ENCODE measurements at places on chromosomes 16 and 17.
A peak's percentile ranks its signal among the peaks of the same experiment; 100 is the strongest.

- no peak for DNase-seq
Measured at GRCh38 chr17:40091691-40092397, 8.5 kb downstream of the NR1D1 start.

DNA sequence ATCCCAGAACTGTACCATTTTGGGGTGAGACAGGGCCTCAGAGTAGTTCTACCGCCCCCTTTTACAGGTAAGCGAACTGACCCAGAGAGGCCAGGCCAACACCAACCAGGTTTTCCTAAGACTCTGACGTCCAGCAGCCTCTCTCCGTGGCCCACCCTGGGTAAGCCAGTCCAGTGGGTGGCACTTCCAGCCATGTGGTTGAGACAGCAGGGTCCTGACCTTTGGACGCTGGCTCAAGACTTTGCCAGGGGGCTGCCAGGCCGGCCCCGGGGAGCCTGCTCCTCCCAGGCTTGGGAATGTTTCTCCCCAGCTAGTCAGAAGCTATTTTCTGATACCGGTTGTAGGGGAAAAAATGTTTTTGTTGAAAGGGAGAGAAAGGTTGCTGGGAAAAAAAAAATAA, 16.9 kb downstream of the GPRC5C start:
- DNase-seq: no peak

- DNase-seq: peak; percentile 44
Measured at GRCh38 chr16:57373117-57373947, 1.0 kb downstream of the CX3CL1 start.

- peak; percentile 88 for DNase-seq
Measured at GRCh38 chr16:66740533-66740932, 10.9 kb downstream of the DYNC1LI2 start.

- no peak for DNase-seq
Measured at GRCh38 chr17:80761110-80761871, 216.7 kb downstream of the RPTOR start.

DNA sequence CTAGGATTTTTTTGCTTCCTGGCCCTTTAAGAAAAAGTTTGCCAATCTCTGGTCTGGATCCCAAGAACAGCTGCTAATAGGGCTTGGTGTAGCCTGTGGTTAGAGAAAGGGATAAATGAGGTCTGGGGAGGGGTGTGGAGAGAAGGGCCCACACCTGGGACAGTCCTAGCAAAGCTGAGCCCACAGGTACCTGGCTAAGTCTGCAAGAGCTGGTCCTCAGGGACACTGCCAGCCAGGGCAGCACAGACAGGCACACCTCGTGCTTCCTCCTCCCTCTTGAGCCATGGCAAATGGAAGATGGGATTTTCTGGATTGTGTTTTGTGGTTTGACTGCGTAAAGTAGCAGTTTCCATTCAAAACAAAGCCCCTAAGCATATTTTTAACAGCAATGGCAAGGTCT, 217.5 kb downstream of the SOX9 start:
- DNase-seq: no peak

DNA sequence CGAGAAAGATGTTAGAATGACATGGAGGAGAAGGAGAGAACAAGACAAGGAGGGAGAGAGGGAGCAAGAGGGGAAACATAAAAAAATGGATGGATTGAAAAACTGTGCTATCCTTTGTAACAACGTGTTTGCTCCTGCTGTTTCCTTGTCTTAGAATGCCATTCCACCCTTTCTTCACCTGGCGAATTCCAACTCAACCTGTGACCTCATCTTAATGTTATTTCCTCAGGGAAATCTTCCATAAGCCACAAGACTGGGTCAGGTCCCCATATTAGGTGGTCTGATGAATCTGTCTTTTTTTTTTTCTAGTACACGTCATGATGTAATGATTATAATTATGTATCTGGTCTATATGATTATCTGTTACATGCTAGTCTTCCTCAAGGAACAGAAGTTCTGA, 195.0 kb upstream of the MAF start:
- DNase-seq: no peak

DNA sequence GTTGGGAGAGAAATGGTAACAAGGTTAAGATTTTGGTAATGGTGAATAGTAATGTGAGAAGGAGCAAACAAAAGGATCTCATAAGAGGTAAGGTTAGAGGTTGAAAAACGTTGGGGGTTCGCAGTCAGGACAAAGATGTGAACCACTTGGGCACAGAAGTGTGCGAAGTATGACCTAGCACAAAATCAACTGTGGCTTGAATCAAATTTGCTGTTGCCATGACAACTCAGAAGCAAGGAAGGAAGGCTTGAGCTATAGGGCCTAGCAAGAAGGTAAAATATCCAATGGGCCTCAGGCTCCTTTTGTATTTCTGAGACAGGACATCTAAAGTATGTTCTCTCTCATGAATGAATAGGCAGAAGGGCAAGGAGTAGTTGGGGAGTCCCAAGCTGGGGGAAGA, 24.5 kb upstream of the TEKT1 start:
- no peak for DNase-seq

GRCh38 chr16:3485097-3485745, 10.1 kb downstream of the C16orf90 start:
- DNase-seq: no peak

DNA sequence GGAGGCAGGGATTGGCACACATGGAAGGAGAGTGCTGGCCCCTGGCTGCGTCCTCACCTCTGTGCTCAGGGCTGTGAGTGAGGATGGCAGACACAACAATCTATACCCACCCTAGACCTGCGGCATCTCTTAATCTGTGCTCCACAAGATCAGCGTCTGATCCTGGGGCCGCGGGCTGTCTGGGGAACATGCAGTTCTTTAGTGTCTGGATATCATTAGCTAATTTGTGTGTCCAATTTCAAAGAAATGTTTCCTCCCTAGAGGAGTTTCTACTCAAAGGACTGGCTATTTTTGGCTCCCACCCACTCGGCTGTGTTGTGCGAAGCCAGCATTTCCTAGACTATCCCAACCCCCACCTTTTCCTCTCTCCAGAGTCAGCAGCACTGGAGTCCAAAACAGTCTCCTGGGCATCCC, 93.8 kb downstream of the GRIN2A start:
- no peak for DNase-seq

GRCh38 chr17:17088086-17088485, 45.8 kb downstream of the MPRIP start:
- DNase-seq: no peak

DNA sequence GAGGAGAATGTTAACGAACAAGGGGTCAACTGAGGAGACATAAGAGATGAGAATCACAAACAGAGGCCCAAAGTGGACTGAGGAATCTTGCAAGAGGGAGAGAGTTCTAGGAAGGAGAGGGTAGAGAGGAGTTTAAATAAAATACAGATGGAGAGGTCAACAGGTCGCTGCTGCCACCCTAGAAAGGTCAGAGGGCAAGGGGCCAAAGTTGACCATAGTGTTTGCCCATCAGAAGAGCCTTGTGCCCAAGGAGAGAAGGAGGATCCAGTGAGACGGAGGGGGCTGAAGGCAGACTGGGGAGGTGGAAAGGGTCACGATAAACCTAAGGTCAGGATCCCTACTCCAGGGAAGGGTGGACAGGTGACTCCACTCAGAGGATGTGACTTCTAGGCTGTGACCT, 6.9 kb upstream of the ITGA3 start:
- DNase-seq: no peak

DNA sequence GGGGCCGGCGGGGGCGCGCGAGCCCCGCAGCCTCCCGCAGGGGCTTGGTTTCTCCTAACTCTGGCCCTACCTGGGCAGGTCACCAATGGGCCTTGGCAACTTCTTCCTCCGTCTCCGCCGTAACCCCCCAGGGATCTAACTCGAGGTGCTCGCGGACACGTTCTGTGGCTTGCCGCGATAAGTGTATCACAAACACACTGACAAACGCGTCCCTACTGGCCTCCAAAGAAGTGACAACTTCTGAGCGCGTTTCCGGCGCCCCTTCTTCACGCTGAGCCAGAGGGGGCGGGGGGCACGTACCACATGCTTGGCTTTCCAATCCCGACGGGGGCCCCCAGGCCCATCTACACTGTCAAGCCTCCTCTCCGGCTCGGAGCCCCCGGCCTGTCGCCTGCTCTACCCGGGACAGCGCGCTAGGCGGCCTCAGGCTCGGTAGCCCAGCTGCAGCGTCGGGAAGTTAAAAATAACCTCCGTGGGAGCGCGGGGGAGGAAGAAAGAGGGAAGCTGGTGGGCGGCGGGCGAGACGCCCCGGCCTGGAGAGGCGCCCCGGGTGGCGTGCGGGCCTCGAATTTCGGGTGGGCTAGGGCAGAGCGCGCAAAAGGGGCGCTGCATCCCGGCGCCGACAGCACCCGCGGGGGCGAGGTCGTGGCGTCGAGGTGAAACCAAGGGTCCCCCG, 725 bp upstream of the SPHK1 start:
- peak; percentile 68 for DNase-seq

- peak; percentile 47 for DNase-seq
Measured at GRCh38 chr16:48542020-48542473, 67.9 kb downstream of the N4BP1 start.

GRCh38 chr17:74233937-74234336, 20.6 kb downstream of the TTYH2 start:
- no peak for DNase-seq

DNA sequence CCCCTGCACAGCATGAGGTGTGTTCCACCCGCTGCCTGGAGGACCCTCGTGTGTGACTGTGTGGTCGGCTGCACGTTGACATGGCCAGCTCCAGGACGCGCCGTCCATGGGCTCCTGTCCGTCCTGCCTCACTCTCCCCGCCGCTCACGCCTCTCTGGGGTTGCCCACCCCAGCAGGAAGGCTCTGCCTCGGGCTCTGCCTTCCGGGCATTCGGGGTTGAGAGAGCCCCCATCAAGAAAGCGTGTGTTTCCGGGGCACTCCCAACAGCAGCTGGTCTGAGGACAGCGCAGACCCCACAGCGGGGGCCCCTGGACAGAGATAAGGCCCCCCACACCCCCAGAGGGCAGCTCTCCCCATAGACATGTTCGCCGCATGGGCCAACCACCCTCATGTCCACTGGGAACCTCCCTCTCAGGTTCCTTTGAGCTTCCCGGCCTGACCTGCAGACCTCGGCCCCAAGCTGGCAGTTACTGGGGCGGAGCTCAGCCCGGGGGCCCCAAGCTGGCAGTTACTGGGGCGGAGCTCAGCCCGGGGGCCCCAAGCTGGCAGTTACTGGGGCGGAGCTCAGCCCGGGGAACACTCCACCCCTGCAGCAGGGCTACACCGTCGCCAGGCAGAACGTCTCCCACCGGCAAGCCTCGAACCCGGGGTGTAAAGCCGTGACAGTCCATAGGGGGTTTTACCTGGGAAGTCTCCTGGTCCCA, 8.4 kb upstream of the PIEZO1 start:
- DNase-seq: peak; percentile 75

- DNase-seq: no peak
Measured at GRCh38 chr16:89422527-89422904, 67.8 kb downstream of the ANKRD11 start.

- DNase-seq: peak; percentile 11
Measured at GRCh38 chr17:77914385-77915254, 43.9 kb upstream of the TNRC6C start.

GRCh38 chr16:3645504-3646347, 8.8 kb upstream of the DNASE1 start:
- DNase-seq: peak; percentile 64

- DNase-seq: peak; percentile 33
Measured at GRCh38 chr17:76107509-76107908, 3.9 kb upstream of the EXOC7 start.

DNA sequence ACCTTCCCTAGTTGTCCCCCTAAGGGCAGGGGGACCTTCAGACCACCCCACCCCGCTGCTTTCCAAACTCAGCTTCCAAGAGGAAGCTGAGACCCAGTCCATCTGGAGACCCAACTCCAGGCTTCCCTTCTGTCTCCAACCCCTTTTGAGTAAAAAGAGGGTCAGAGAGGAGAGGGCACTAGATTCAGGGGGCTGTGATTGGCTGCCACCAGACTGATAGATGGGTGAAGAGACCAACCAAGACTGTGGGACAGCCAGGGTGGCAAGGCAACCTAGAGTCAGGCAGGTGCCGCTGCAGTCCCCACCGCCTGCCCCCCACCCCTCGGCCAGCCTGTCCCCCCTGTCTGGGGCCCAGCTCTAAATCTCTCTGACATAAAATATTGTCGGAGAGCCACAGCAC, 92.5 kb downstream of the SDK2 start:
- no peak for DNase-seq

DNA sequence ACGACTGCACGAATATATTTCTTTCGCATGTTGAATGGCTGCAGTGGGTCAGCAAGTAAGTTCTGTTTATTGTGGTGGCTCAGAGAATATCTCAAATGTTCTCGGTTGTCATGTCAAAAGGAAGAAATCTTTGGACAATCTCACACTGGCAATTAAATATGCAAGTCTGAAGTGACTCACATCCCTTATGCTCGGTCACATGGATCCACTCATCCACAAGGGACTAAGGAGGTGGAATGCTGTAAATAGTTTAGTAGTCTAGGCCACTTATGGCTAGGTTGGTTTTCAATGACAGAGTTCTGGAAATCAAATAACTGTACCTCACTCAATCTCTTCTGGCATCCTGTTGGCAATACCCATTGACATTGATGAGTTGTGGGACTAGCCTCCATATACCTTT, 33.0 kb upstream of the PMP22 start:
- no peak for DNase-seq

DNA sequence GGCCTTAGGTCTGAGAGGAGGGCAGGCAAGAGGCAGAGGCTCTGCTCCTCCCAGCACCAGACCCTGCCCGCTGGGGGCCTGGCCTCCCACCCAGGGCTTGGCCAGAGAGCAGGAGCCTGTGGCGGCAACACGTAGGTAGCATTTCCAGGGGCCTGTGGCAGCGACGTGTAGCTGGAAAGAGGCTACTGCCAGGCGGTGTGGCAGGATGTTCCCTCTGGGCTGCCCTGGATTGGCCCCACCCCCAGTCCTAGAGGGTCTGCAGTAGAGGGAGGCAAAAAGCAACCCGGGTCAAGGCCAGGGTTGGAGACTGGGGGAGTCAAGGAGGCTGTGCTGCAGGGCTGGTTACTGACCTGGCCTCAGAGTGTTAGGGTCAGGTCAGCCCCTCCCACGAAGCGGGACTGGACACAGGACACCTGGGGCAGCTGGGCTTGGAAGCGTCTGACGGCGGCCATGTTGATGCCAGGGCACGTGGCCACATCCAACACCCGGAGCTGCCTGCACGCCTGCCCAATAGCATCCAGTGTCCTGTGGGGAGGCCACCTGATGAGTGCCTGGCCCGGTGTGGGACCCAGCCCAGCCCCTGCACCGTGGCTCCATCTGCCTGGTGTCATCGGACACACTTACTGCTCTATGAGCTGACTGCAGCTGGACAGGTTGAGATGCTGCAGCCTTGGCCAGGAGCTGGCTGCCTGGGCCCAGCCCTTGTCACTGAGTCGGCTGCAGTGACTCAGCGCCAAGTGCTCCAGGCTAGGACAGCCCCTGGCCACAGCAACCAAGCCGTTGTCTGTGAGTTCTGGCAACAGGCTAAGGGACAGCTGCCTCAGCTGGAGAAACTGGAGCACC, 8.5 kb downstream of the ELMO3 start:
- no peak for DNase-seq
